ENCODE measurements at places on chromosomes 4 and X. TPM values are rescaled to one million over a fixed set of nuclear protein-coding genes. Genes with fewer than 3 reads are reported as not detected.

The DCLK2 gene
- 18.3 TPM for total RNA-seq

The CENPC gene
- total RNA-seq = 25.3 TPM

The AMOT gene
- 55.2 TPM for total RNA-seq

The TRIM61 gene
- 0.95 TPM for total RNA-seq

DNA sequence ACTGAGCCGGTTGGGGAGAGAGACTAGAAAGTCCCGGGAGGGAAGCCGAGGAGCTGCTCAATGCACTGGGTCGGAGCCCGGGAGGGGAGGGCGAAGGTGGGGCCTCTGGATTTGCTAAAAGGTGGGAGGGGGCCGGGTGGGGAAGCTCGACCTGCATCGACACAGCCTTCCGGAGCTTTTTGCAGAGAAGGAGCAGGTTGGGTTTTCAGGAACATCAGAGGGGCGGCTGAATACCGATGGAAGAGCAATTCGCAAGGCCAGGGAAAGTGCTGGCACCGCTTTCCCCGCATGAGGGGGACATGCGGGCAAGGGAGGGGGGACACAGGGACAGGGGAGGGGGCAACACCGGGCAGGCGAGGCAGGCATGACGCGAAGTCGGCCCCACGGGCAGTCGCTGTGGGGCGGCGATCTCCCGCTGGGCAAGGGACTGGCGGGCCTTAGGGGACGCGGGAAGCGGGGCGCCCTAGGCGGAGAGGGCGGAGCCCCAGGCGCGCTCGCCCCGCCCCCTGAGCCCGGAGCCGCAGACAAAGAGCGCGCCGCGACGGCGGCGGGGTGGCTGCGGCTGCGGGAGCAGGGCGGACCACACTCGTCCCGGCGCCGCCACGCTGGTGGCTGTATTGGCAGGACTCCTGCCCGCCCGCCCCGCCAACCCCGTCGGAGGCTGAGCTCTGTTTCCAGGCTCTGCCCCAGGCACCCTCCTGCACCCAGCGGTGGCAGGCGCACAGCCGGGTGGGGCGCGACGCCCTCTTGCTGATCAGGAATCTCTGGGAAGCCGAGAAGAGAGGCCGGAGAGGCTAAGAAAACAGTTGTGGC is 11.6 kb downstream of the PDZD4 start:
- DNase-seq = no peak

DNA sequence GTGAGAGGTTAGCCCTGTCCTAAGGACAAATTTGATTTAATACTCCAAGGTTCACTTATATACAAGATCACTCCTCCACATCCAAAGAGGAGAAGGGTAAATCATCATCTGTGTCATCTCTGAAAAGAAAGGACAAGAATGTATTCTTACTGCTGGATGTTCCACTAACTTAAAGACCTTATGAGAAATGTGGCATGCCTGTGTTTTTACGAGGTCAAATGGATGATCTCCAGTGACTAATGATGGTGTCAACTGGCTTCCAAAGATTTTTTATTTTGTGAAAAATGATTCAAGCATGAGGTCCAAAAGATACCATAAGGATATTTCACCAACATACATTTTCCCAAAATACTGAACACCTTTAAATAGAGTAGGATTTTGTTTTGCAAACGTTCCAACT is 143.4 kb downstream of the PTCHD1 start:
- no peak for DNase-seq

- DNase-seq = no peak
Observed at GRCh38 chr4:39169426-39169825, 12.9 kb upstream of the WDR19 start.

- no peak for DNase-seq
Observed at GRCh38 chr4:178917756-178918155, 1475.5 kb upstream of the AGA start.

Measured in thoracic aorta (tissue), 2 donors.